ENCODE measurements at places on chromosomes 16 and 17. TPM values are rescaled to one million over a fixed set of nuclear protein-coding genes. Genes with fewer than 3 reads are reported as not detected.

Gene G6PC1
- total RNA-seq: not detected

Gene ZNF48
- total RNA-seq: 26.1 TPM

Gene FADS6
- total RNA-seq: 4.7 TPM

Gene FBXW10
- total RNA-seq: not detected

Gene ACAP1
- total RNA-seq: 6.8 TPM

Gene CCDC154
- total RNA-seq: 1.9 TPM

Gene APOBR
- total RNA-seq: not detected

Gene TNS4
- total RNA-seq: 2.5 TPM

Gene IRX3
- 15.6 TPM for total RNA-seq

DNA sequence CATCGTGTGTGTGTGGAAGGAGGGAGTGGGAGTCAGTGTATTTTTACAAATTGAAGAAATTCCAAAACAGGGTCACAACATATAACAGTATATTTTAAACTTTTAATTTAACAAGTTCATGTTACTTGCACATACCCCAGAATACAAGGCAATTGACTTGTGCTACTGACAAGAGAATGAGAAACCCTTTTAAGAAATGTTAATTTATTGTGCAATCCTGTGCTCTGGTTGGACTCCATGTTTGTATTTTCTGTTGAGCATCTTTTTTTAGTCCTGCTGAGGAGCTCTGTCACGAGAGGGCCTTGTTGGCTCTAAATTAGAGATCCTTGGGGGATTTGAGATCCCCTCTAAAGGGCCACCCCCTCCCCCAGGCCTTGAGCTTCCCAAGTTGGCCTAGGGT, 1.1 kb upstream of the EMP2 start:
- no peak for DNase-seq

DNA sequence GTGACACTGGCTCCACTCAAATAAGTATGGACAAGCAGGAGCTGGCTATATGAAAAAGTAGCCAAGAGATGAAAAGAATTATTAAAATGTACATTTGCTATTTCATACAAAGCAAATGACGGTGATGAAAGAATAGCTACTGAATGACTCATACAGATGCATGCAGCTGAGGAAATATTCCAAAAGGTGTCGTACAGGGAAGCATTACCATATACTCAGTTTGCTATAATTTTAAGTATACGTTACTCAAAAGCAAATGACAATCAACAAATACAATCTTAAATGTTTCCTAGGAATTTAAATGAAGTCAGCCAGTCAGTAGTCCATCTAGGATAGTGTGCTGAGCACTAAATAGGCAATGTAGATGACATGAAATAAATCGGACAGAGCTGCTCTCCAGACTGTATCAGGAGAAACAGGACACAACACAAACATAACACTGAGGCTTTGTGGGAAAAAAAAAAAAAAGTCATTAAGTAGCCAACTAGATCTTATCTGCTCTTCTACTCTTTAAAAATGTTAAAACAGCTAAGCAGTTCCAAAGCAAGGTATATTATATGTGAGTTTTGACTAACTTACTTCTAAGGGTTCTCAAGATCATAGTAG, 65.0 kb downstream of the NCOR1 start:
- DNase-seq: no peak

- peak; percentile 95 for DNase-seq
These were observed 7.4 kb downstream of the CDK5RAP3 start for GRCh38 chr17:47978324-47978723.

DNA sequence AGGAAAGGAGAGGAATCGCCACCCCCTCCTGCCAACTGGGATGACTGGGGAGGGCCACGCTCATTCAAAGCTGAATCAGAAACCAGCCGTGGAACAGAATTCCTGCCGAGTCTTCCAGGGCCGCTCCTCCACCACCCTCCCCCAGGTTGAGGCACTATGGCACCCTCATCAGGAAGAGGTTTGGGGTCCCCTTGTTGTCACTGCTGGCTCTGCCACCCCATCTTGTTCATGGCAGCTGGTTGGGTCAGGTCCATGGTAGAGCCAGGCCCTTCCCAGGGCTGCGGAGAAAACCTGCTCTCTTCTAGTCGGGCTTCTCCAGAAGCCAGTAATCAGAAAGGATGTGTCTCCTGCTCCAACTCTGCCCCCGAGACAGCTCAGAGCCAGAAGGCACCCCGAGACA, 41.8 kb downstream of the KCNJ12 start:
- no peak for DNase-seq

DNA sequence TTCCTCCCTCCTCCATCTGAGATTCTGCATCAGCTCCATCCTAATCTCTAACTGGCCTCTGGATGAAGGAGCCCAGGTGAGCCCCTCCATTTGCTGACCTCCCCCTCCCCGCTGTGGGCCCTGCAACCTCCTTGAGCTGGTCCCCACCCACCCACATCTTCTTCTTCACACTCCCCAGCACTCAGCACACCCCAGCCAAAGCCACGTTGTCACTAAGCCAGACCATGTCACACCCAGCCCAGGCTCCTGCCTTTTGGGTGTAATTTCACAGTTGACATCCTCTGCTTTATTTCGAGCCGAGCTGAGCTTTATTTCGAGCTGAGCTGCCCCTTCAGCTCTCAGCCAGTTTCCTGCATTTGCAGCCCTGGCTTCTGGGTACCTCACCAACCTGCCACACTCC, 282.7 kb upstream of the TNRC6C start:
- DNase-seq: no peak

GRCh38 chr17:43702637-43703036, 40.9 kb upstream of the MEOX1 start:
- peak; percentile 87 for DNase-seq

- DNase-seq: peak; percentile 78
These were observed 677 bp upstream of the ZNHIT3 start for GRCh38 chr17:36485805-36486203.

- no peak for DNase-seq
These were observed 43.1 kb upstream of the LHX1 start for GRCh38 chr17:36894177-36894576.

DNA sequence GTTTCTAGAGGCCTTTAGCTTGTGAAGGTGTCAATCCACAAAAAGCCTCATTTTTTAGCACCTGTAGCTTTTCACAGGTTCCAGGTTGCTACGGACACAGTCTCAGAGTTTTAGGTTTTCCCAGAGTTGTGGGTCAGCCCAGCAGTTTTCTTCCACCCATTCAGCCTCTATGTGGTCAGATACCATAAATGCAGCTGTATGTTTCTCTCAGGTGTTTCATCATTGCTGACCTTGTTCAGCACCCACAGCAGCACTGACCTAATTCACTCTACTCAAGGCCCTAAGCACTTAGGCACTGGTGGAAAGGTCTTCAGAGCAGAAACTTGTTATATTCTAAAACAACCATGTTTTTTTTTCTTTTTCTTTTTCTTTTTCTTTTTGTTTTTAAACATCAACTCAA, 15.0 kb upstream of the SPACA3 start:
- DNase-seq: no peak

GRCh38 chr16:30553393-30553899, 4.7 kb downstream of the ZNF764 start:
- no peak for DNase-seq

DNA sequence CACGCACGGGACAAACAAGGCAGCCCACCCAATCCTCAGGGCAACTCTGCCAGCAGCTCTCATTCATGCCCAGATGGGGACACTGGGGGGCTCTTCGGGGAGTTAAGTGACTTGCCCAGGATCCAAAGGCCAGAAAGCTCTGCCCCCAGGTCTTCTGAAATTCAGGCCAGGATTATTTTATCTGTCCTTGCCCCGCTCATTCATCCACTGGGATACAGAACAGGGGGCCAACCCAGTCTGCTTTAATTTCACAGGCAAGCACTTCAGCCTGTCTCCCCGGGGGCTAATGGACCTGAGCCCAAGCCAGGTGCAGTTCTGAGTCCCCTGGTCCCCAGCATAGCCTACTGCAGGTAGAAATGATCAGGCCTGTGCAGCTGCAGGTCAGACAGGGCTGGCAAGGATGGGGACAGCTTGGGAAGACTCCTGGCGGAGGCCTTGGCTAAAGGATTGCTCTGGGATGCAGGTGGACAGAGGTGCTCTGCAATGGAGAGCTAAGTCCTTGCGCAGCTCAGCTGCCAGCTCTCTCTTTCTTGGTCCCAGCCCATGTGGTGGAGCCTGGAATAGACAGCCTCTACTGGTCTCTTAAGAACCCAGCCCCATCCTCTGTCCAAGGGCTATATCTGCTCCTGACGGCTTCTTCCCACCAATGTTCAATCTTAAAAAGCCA, 766 bp upstream of the B3GNT9 start:
- no peak for DNase-seq

DNA sequence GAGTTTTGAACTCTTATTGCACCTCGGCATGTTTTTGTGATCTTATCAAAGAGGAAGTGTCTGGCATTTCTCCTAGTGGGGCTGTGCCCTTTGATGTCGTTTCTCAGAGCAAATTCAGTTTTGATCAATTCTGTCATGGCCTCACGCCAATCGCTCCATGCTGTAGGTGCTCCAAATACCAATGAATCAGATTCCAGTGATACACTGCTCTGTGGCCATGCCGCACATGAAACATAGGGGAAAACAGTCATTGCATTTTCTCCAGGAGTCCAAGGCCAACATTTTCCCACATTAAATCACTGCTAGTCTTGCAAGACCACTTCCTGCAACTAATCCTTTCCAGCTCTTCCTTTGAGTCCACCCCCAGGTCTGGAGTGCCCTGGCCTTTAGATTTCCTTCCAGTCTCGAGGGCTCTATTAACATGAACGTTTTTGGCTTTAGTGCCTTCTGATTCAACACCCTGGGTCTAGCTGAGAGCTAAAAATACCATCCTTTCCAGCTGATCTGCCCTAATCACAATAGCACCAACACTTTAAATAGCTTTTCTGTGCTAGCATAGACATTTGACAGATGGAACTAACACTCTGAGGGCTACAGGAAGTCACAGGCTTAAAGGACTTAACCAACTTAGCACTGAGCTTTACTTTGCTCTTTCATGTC, 18.2 kb upstream of the RASL10B start:
- DNase-seq: no peak

DNA sequence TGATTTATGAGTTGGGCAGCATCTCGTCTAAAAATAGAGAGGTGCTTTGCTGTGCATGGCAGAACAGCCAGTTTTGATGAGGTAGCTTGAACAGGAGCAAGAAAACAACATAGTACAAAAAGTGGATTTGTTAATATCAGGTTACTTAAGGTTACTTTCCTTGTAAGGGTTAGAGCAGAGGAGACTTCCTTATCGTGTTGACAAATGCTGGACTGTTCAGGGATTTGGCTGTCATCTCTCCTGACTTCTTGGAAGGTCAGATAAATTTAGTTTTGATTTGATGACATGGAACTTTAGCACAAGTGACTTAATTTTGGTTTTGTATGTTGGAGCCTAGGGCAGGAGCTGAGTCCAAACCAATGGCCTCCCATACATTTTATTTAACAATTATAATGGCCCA, 163.9 kb upstream of the ELAC2 start:
- no peak for DNase-seq

- peak; percentile 99 for DNase-seq
These were observed 204.2 kb downstream of the NTN1 start for GRCh38 chr17:9225305-9226101.

DNA sequence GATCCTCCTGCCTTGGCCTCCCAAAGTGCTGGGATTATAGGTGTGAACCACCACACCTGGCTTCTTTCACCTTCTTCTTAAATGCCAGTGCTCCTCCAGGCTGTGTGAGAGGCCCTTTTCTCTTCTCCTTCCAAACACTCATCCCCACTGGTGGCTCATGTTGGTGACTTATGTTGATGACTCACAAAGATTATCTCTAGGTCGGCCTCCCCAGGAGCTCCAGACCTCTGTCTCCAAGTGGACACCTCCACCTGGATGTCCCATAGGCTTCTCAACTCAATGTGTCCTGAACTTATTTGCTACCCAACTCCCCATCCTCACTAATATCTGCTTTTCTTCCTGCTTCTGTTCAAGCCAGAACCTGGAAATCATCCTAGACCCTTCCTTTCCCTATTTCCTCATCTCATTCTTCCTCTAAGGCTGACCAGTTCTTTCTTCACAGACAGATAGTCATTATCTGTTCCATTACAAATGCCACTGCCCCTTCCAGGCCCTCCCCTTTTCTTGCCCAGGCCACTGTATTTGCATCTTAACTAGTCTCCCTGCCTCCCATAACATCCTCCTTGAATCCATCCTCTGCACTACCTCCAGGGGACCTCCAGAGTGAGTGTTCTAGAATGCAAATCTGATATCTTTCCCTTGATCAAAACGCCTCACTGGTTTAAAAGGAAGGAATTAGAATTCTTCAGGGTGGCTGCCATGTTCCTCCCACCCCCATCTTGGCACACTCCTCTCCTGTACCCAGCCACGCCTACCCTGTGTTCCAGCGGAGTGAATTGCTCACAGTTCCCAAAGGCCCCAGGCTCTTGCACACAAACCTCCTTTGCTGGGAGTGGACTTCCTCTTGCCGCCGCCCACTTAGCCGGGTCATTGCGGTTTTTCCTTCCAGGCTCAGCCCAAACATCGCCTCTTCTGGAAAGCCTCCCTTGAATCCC, 34.8 kb upstream of the FBXO47 start:
- DNase-seq: peak; percentile 68

- DNase-seq: peak; percentile 40
These were observed 8.7 kb upstream of the TMEM88 start for GRCh38 chr17:7846063-7846735.

DNA sequence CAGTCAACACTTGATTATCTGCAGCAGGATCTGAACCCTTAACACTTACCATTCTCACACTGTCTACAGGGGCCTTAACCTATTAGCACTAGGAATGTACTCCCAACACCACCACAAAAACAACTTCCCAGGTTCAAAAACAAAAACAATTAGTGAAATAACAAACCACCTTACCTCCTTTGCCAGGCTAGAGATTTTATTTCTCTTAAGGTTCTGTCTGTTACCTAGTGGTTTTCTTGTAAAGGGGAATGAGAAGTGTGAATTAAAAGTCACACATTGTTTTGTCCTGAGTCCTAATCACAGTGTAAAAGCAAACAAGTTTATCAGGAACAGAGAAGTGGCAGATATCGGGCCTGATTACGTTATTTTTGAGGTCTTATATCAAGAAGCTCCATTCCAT, 9.7 kb downstream of the SMARCE1 start:
- DNase-seq: no peak

DNA sequence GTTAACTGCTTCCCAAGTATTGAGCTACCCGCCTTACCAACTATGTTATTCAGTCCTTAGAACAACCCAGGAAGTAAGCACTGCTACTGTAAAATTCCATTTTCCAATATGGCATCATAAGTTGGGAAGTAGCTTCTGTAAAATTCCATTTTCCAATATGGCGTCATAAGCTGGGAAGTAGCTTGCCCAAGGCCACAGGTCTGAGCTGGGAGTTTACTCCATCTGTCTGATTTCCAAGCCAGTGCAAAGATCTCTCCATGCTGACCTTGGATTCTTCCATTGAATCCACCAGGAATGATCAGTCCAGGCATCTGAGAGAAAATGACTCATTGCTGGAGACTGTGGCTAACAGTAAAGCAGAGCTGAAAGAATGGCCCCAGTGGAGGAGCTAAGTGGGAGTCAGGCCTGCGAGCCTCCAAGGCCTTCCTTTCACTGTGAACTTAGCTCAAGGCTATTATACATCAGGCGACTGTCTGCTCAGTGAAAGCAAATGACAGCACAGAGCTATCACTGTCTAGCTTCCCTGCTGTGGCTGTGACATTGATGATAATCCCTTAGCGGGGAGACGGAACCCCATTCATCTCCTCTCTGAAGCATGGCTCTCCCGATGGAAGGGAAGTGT, 430.4 kb downstream of the HAPSTR1 start:
- peak; percentile 89 for DNase-seq

Data from endodermal cell (in vitro differentiated cells).